ENCODE measurements at places on chromosomes 4 and X.

DNA sequence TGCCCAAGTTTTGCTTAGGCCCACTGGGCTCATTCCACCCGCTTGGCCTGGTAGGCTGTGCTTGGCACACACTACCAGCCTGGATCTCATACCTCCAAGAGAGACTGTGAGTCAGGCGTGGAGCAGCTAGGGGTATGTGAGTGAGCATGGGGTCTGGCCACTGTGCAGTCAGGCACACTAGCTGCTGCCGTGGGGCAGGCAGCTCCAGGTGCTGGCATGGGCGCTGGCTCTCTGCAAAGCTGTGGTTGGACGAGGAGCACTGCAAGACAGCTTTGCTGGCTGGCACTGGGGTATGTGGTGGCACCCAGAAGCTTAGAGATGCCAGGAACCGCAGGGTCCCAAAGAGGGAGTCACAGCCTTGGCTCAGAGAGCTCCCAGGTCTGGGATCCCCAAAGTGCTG, 377.8 kb downstream of the KCTD8 start:
- DNase-seq, result no peak

GRCh38 chr4:79023799-79024770, 84.8 kb upstream of the PAQR3 start:
- DNase-seq, result no peak

- DNase-seq, result no peak
These were observed 1378.2 kb downstream of the STIM2 start for GRCh38 chr4:28238876-28239275.

DNA sequence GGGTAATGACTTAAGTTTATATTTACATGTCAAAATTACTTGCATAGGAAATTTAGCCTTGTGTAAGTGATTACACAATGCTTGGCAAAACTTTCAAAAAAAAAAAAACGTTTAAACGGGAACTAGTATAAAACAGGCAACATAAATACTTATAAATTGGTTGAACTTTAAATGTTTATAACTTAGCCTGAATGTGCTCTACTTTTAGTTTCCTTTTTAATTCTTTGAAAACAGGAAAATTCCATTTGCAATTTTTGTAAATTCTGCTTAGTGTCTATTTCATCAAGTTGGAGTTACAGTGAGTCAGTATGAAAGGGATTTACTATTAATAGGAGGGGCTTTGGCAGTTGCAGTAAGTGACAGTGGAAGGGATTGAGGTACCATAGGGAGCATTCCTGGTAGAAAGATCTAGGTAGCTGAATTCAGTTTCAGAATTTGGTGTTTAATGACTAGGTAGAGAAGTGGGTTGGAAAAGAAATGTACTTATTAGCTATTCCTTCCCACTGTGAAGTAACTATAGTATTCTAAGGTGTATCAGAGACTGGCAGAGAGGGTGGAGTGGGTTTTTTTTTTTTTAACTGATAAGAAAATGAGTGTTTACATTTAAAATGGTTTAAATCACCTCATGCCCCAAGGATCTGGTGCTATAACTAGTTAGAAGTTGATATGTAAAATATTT, 2.8 kb downstream of the STAG2 start:
- peak; percentile 35 for DNase-seq

GRCh38 chrX:39470588-39471407, 627.0 kb downstream of the BCOR start:
- no peak for DNase-seq

DNA sequence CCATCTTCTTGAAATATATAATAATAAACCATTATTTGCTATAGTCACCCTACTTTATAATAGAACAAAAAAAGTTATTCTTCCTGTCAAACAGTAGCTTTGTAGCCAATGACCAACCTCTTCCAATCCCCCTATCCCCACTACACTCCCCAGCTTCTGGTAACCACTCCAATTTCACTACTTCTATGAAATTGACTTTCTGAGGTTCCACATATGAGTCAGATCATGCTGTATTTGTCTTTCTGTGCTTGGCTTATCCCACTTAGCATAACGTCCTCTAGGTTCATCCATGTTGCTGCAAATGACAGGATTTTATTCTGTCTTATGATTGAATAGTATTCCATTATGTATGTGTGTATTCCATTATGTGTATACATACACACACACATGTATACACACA, 809.7 kb upstream of the NDST4 start:
- no peak for DNase-seq

DNA sequence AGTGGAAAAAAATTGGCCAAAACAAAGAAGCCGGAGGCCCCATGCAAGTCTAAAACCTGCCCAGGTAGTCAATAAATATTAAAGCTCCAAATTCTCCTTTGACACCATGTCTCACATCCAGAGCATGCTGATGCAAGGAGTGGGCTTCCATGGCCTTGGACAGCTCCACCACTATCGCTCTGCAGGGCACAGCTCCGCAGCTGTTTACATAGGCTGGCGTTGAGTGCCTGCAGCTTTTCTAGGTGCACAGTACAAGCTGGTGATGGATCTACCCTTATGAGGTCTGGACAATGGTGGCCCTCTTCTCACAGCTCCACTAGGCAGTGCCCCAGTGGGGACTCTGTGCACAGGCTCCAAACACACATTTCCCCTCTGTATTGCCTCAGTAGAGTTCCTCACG, 84.2 kb upstream of the LANCL3 start:
- DNase-seq, result no peak

DNA sequence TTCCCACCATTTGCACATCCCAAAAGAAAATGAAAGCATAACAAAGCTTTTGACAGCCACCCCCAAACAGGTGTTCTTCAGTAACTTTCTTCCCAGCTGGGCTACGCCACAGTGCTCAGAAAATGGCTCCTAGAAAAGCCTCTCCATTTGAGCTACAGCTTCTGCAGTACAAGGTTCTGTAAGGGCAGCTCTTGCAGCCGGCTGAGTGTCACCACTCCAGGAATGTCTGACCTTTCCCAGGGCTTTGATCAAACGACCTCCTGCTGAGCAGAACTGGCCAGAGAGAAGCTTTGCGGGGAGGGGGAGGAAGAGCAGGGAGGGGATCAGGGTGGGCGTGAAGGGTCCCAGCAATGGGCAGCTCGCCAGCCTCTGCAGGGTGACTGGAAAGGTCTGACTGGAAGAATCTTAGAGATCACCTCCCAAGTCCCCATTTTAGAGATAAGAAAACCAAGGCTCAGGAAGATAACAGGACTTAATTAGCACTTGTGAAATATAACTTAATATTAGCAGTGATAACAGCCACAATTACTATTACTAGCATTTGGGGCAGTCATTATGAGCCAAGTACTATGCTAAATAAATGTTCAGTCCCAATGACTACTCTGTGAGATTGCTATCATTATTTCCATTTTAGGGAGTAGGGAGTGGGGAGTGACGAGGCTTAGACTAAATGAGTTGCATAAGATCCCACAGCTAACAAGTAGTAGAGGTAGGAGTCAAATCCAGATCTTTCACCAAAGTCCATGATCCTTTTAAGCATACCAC, 51.1 kb downstream of the LEF1 start:
- DNase-seq, result no peak

- peak; percentile 14 for DNase-seq
These were observed 724 bp downstream of the THOC2 start for GRCh38 chrX:123731987-123732669.

- DNase-seq, result no peak
These were observed 3.7 kb upstream of the FGB start for GRCh38 chr4:154559141-154559493.

Measured in NB4 (cell line).